ENCODE measurements at places on chromosomes 1 and 21.

DNA sequence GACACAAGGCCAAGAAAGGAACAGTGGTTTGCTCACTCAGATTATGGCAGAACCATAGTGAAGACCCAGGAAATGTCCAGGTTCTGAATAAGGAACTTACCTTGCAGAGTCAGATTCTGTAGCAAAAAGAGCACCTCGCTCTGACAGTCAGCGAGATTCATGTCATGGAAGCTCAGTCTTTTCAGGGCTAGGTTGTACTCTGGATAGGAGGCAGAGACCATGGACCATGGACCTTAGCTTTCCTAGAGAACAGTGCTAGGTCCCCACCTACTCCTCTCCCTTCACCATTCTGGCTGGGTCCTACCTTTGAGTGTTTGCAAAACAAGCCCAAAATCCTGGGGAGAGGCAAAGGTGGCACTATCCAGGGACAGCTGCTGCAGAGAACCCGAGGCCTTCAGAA lies 23.3 kb downstream of the LRRC41 start:
- no peak for DNase-seq

GRCh38 chr1:168187177-168187576 lies 8.4 kb downstream of the TIPRL start:
- DNase-seq = no peak

DNA sequence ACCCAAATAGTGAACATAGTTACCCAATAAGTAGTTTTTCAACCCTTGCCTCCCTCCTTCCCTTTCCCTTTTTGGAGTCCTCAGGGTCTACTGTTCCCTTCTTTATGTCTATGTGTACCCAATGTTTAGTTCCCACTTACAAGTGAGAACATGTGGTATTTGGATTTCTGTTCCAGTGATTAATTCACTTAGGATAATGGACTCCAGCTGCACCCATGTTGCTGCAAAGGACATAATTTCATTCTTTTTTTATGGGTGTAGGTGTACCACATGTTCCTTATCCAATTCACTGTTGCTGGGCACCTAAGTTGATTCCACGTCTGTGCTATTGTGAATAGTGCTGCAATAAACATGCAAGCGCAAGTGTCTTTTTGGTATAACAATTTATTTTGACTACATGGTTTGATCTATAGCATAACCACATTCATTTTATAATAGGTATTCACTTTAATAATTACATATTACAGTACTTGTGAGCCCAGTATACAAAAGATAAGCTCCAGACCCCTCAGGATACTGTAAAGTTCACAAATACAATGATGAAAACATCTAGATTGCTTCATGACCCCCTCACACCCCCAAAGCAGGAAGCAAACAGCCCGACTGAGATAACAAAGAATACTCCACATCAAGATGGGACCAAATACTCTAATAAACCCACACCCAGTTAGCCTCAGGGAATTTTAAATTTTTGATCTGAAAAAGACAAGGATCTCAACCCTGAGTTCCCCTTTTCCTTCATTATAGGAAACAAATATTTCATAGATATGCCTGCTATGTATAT lies 45.3 kb downstream of the PUM1 start:
- no peak for DNase-seq

- no peak for DNase-seq
These were observed 21.6 kb downstream of the VWA5B1 start for GRCh38 chr1:20312310-20312709.

DNA sequence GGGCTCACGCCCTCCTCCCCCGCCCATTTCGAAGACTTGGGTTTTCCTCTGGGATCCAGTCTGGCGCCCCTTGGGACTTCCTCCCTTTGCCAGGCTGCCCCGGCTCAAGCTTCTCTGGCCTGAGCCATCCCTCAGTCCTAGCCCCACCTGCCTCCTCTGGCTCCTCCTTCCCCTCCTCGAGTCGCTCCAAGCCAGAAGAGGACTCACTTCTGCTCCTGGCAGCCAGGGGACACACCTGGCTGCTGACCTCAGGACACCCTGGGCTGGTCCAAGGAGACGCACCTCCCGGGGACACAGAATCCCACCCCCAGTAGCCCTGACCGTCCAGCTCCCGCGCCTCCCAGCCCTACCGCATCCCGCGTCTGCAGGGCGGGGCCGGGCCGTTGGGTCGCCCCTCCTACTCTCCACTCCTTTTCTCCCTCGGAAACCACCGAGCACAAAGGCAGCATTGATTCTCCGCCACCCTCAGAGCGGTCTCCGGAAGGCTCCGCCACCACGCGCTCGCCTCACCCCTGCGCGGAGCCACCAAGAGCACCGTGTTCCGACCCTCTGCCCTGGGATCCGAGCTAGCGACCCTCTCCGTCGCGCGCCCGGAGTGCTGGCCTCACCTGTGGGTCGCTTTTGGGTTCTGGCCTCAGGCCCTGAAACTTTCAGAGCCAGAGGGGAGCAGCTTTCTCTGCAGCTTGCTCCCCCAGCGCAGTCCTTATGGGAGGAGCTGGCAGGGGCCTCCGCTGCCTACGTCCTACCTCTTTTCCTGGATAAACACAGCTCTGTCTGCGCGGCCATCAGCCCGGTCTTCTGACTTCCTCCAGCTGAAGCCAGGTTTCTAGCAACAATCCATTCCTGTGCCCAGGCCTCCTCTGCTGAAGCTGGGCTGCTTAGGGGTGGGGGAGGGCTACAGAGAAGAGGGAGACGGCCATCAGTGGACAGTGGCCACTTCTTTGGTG lies at the start of gene C2CD4D:
TSS of gene C2CD4D (minus strand) at position 364 of the 947 bp plus-strand sequence. CDS start 831 bp downstream, outside the sequence.
- DNase-seq = peak; percentile 42

DNA sequence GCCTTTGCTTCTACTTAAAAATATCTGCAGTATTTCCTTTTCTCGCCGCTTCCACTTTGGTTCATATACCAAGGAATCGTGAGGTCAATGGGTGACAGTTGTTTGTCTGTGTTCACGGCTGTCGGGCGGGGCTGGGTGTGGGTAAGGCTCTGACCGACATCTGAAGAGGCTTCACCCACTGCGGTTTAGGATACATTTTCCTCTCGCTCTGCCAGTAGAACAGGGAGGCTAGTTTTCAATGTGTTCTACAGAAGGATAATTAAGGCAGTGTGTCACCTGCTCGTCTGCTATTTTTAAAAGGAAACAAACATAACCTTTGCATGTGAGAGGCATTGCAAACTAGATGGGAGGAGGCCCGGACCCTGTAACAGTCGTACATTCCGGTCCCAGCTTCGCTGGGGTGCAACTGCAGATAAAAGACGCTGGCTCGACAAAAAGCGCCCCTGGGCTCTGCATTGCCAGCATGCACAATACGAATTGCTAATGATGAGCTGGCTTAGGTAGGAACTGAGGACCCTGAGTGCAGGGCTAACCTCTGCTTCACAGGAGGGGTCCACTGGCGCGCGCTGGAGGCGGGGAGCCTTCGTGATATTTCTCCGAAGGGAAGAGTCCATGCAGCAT lies 8.5 kb upstream of the ERG start:
- no peak for DNase-seq

GRCh38 chr1:94180650-94181049 lies 56.7 kb downstream of the ARHGAP29 start:
- DNase-seq = no peak

- DNase-seq = no peak
These were observed at the start of gene S100A1 for GRCh38 chr1:153627715-153628626. S100A1 (plus strand) TSS chr1:153628434; CDS start chr1:153630522, 2,088 bp downstream.

DNA sequence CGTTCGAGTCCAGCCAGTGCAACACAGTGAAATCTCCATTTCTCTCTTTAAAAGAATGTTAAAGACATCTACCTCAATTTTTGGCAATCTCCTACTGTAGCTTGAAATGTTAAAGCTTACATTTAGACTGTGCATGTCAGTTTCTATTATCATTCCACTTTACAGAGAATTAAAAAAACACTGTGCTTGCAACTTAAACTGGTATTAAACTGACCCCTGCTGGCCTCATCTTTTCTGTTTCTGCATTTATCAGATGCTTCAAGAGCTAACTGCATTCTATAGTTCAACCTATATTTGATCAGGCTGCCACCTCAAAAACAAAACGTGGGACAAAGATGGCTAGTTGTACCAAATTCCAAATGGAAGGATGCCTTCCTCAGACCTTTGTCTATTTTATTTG lies 226.5 kb downstream of the SMYD3 start:
- DNase-seq = no peak

- DNase-seq = no peak
These were observed 65.6 kb downstream of the RGL1 start for GRCh38 chr1:183870351-183871077.

DNA sequence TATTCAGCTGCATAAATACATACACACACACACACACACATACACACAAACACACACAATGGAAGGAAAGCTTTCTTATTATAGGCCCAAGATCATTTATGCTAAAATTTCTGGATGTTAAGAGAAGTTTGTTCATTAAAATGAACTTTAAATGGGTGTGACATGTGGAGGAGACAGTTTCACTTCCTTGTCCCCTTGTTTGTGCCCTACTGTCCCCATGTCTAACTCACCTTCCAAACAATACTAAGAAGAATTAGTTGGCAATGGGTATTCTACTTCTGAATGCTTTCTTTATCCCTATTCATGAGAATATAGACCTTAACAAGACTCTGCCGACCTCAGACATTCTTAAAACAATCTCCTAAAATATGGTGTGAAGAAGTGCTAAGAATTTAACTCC lies 63.5 kb upstream of the NRIP1 start:
- DNase-seq = no peak

Measured in stimulated activated CD4-positive, alpha-beta T cell treated with anti-CD3 and anti-CD28 coated beads, Interleukin-12 subunit alpha, Interleukin-12 subunit beta, amount 100 ng/mL, for 24 hours (primary cell).